ENCODE measurements at places on chromosomes 16 and 17.

DNA sequence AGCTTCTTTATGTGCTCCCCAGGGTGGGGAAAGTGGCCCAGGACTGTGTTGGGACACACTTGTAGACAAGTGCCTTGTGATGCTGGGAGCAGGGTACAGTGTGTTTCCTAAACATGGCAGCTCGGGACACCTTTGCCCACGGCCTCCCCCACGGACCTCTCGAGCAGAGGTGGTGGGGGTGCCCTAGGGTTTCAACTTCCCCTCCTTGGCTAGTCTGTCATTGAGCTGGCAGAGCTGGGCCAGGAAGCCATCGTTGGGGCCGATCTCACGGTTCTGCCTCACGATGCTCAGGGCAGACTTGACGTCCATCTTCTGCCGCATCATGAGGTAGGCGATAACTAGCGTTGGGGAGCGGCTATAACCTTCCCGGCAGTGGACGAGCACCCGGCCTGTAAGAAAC is 9.4 kb downstream of the DUSP3 start:
- no peak for DNase-seq

DNA sequence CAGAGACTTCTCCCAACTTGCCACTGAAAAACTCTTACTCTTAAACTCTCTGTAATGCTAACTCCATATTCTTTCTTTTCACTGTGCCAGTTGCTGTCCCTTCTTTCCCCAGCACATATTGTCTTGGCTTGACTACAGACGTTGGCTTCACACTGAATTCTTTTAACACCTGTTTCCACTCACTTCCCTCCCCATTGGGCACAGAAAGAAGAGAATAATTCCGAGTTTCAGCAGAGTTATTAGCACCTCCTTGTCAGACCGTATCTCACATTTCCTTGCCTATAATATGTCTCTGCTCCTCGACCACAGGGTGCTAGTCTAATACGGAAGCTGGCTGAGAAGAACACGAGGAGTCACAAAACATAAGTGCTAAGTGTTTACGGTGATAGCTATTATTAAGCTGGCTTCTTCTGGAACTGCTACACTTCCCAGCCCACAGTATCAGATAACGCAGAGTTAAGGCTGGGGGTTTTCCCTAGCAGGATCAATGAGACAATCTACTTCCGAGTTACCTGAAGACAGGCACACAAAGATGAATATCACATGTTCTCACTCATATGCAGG is 188.5 kb upstream of the CDH8 start:
- no peak for DNase-seq

DNA sequence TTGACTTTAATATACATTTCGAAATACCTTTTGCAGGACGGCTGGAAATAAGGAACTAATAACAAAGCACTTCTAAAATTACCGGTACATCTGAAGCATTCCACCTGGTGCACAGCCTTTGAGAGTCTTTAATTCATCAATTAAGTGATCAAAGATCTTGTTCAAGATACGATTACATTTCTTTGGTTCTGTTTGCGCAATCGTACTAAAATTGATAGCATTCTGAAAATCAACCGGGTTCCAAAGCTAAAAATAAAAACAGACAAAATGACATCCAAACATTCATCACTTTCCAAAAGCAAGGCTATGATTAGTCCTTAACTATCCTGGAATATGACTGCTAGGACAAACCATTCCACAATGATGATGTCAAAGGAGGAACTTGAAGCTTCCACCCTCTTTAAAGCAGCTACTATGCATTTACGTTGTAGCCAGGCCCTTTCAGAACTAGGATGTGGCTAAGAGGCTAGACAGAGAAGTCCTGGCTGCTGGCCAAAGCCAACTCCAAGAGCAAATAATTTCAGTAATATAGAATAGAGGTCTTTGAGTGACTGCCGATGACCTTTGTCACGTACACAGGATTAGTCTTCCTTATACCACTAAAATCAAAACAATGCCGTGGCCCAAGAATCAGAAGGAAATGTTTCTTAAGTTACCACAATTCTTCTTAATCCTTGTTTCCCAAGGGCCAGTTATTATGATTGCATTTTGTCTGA is 299.8 kb upstream of the PSMD7 start:
- DNase-seq, result no peak

DNA sequence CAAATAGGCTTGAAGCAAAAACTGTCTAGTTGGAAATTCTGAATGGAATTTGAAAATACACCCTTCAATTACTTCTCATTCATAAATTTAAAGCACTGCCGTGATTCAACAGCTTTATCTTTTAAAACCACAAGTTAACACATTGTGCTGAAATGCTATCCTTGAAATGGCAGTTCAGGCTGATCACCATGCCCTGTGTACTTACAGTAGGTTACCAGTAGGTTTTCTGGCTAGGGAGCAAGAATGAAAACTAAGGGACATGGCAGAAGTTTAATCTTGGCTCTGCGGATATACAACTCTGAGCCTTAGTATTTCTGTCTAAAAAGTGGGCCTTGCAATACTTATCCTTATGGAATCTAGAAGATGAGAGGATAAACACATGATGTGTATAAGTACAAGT is 28.0 kb downstream of the NXPH3 start:
- DNase-seq, result no peak

GRCh38 chr17:72270273-72270924 is 149.6 kb downstream of the SOX9 start:
- DNase-seq, result no peak

Measured in head of caudate nucleus (tissue), 42 donors.